Bone marrow (tissue), 2 donors: ENCODE measurements at places on chromosomes 5 and 9.

DNA sequence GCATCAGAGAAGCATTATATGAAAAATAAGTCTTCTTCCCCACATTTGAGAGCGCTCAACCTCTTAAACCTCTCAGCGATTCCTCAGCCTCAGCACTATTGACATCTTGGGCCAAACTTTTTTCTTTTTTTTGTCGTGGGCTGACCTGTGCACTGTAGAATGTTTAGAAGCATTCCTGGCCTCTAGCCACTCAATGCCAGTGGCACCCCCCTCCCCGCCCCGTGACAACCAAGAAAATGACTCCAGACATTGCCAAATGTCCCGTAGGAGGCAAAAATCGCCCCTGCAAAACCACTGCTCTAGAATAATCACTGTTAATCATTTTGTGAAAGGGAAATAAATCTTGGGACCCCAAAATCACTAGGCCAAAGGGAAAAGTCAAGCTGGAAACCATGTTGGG is 129.1 kb upstream of the BOD1 start:
- no peak for DNase-seq

- no peak for DNase-seq
Observed at GRCh38 chr5:77851176-77852067, 75.3 kb upstream of the TBCA start.

GRCh38 chr5:99076723-99077640 is 148.2 kb upstream of the CHD1 start:
- DNase-seq: no peak

DNA sequence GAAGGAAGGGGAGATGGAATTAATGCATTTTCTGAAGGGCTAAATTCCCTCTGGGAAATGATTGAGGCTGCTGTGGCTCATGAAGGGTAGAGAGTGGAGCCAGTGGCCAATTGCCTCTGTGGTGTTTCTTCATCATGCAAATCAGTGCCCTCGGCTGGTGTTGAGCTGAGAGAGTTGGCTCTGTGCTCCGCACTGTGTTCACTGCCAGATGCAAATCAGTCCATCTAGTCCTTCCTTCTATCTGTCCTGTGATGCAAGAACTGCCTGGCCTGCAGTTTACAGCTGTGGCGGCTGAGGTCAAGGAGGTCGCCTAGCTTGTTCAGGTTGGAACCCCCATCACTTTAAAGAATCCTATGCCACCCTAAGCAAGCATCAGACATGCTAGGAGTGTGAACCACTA is 6.0 kb downstream of the TMEM171 start:
- no peak for DNase-seq

DNA sequence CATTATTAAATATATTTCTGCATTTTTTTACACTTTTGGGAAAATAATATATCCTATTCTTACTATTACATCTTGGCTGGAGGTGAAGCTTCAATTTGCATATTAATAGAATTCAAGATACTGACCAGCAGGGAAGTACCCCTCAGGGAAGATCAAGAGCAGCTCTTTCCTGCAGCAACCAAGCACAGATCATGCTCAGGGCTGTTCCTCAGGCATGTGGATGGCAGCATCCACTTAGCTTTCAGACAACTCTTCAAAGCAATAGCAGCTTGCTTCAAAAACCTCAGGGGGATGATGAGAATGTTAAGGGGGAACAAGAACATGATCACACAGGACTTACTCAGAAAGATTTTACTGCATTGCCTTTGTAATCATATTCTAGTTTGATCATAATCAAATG is 731.8 kb downstream of the SEMA5A start:
- DNase-seq: no peak

DNA sequence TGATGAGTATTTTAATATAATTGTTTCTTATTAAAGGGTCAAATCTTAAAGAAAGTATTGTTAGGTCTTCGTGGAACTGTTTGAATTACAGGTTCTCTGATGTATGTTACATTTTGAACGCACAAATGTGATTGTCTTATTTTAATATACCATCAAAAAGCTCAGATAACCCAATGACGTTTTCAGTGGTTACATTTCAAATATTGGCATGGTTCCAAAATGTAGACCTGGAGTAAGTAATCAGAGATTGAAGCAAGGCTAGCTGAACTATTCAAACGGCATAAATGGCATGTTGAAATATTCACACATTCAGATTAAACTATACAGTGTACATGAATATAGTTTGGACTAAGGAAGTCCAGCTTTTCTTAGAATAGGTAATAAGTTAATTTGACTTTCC is 281.7 kb upstream of the EFNA5 start:
- no peak for DNase-seq

DNA sequence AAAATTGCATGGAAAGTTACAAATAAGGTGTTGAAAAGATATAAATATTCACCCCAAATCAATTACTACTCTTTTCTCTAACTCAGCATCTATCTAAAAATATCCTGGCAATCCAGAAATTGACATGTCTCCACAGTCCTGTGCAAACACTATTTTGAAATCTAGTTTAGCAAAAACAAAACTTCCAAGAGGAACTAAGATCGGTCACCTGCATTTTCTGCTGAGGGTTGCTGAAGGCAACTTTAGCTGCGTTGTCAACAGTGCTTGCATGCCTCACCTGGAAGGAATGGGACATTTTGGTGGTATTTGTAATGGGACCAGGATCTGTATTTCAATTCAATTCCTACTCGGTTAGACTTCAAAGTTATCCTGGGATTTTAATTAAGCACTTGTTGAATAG is 398.3 kb downstream of the NTRK2 start:
- DNase-seq: no peak
